ENCODE measurements at places on chromosomes 12 and 14. TPM values are rescaled to one million over a fixed set of nuclear protein-coding genes. Genes with fewer than 3 reads are reported as not detected.

Gene ACVRL1
- 24.6 TPM for polyA plus RNA-seq

DNA sequence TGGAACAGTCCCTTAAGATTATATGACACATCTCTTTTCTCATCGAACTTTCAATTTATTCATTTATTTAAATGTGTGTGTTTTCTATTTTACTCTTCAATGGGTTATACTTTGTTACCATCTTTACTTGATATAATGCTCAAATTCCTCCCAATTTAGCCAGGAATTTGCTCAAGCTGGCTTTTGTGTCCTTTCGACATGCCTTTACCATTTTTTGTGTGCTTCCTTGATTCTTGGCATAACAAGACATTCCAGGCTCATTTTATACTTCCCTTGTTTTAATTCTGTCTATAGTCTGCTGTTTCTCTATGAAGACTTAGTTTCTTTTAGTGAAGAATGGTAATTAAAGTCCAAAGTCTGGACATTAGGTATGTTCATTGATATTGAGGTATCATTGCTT, 315.8 kb downstream of the AEBP2 start:
- peaks cover 3% of the 10 kb centered on the region for H3K4me1 ChIP-seq
- H3K27me3 ChIP-seq: no peaks in the 10 kb centered on the region
- no peak overlapping the region for H3K4me3 ChIP-seq
- no peak overlapping the region for H3K27ac ChIP-seq
- DNase-seq: no peak
- no peaks in the 10 kb centered on the region for H3K36me3 ChIP-seq

DNA sequence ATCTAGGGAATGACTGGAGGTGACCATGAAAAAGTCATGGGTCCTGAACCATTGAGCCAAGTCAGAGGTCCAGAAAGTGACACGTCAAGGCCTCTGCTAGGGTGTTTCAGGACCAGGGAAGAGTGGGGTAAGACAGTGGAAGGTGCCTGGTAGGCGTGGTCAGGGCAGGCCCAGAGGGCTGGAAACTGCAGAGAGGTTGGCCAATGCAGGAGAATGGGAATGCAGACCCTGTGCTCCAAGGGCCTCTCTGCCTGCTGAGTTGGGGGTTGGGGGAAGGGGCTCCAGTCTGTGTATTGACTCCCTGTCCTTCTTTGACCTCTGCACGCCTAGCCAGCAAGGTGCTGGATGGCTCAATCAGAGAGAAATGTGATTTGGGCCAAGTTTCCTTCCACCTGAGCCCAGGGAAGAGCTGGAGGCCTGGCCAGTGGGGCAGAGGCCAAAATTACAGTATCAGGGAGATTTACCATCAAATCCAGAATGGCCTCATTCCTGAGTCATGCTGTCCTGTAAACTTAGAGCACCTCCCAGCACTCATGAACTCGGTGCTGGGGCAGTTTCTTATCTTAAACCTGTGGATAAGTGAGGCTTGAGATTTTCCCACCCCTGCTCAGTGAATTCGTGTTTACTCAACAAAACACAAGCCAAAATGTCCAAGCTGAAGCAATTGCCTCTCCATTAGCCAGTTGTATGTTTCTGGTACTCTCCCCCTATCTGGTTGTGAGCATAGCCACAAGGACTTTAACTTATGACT, 24.4 kb downstream of the IRF2BPL start:
- peaks cover 31% of the 10 kb centered on the region for H3K4me1 ChIP-seq
- no peak overlapping the region for H3K27ac ChIP-seq
- no peak for DNase-seq
- no peaks in the 10 kb centered on the region for H3K36me3 ChIP-seq

DNA sequence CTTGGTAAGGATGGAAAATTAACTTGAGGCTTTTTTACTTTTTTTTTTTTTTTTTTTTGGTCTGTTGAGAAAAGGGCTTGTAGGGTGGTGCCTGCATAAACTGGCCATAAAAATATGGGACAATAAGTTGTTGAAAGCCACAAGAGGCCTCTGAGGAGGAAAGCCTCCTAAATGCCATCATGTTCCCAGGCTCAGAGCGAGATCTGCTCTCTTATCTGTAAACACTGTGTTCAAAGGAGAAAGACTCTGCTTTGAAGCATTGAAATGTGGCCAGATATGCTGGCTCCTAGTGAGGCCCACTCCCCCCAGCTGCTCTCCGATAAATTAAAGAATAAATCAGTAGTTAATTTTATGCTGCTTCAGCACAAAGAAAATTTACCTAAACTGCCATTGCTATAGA, 504.9 kb downstream of the DIO2 start:
- no peaks in the 10 kb centered on the region for H3K27me3 ChIP-seq
- no peak for DNase-seq
- H3K36me3 ChIP-seq: no peaks in the 10 kb centered on the region
- H3K27ac ChIP-seq: no peak overlapping the region

DNA sequence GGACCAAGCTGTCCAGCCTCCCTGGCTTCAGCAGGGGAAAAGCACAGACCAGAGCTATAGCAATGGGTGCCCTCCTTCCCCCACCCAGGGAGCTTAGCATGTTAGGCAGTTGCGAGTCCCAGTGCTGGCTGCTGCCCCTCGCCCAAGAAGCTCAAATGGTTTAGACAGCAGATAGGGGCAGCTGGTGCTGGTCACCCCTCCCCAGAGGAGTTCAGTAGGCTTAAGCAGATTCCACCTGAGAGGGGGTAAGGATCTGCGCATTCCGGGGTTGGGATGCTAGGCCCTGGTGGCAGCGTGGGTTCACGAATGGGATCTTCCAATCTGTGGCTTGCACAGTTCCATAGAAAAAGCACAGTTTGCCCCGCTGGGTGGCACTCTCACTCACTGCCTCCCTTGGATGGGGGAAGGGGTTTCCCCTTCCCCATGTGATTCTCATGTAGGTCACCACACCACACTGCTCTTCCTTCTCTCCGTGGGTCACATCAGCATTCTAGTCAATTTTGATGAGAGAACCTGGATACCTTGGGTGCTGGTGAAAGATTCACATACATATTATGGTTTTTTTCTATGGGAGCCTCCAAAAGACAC, 665.6 kb downstream of the C12orf50 start:
- no peaks in the 10 kb centered on the region for H3K4me1 ChIP-seq
- DNase-seq: no peak
- no peaks in the 10 kb centered on the region for H3K27me3 ChIP-seq

DNA sequence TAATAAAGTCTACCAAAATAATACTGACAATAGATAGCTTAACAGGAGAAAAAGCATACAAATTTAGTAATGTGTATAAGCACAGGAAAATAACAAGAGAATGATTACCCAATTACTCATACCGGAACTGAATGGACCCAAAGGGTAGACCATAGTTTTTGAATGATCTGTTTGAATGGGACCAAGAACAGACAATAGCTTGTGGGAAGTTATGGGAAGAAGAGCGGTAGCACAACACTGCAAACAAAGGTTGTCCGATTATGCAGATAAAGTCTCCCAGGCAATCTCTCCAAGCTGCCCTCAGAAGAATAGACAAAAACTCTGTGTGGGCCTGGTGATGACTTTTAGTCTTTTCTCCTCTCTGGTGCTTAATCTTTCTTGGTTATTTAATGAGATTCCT, 96.6 kb upstream of the NEDD1 start:
- no peaks in the 10 kb centered on the region for H3K27me3 ChIP-seq
- DNase-seq: no peak
- H3K36me3 ChIP-seq: no peaks in the 10 kb centered on the region
- no peak overlapping the region for H3K4me3 ChIP-seq

Gene MMP19
- polyA plus RNA-seq: 2.1 TPM

- H3K27ac ChIP-seq: no peak overlapping the region
- no peak overlapping the region for H3K4me3 ChIP-seq
- no peak for DNase-seq
- no peaks in the 10 kb centered on the region for H3K36me3 ChIP-seq
Measured at GRCh38 chr14:56487090-56487667, 92.4 kb upstream of the TMEM260 start.
